A549 treated with Mapracorat at 1 μM for 4 hours (cell line): ENCODE measurements at places on chromosomes 12 and 14. TPM values are rescaled to one million over a fixed set of nuclear protein-coding genes. Genes with fewer than 3 reads are reported as not detected.

The TAPBPL gene
- total RNA-seq: 3.5 to 4.3 TPM (median 3.5 TPM) in 5 replicates

The PLEKHD1 gene
- total RNA-seq: 0.03 to 0.06 TPM (median 0.06 TPM) in 3 of 5 replicates, not detected in the others

The LAG3 gene
- 0.89 to 2.3 TPM (median 1.4 TPM) in 5 replicates for total RNA-seq

The CCDC184 gene
- 2.6 to 3.8 TPM (median 3.2 TPM) in 5 replicates for total RNA-seq

The ALDH1L2 gene
- total RNA-seq: 2.4 to 3.6 TPM (median 3.2 TPM) in 5 replicates

The FAIM2 gene
- not detected in 5 replicates for total RNA-seq

The SLC25A47 gene
- total RNA-seq: not detected in 5 replicates

The NTN4 gene
- total RNA-seq: 37.4 to 48.9 TPM (median 40.4 TPM) in 5 replicates

The NFYB gene
- 22.8 to 28.8 TPM (median 25.4 TPM) in 5 replicates for total RNA-seq

The CFAP73 gene
- not detected in 5 replicates for total RNA-seq

The PPM1H gene
- 6.1 to 7.5 TPM (median 7.2 TPM) in 5 replicates for total RNA-seq

The KRT8 gene
- 4,031 to 4,993 TPM (median 4,777 TPM) in 5 replicates for total RNA-seq

The GLIPR1L1 gene
- not detected in 5 replicates for total RNA-seq

The MMP17 gene
- 6.6 to 12.6 TPM (median 10.1 TPM) in 5 replicates for total RNA-seq

The NKX2-1 gene
- 0.05 to 0.10 TPM in 2 of 5 replicates, not detected in the others for total RNA-seq

The TAC3 gene
- total RNA-seq: 0.30 TPM in 1 of 5 replicates, not detected in the others

The OS9 gene
- 113 to 119 TPM (median 115 TPM) in 5 replicates for total RNA-seq

The SERPINA4 gene
- not detected in 5 replicates for total RNA-seq

The PTPRQ gene
- 0.01 to 0.02 TPM (median 0.01 TPM) in 3 of 5 replicates, not detected in the others for total RNA-seq
